ENCODE measurements at places on chromosomes 7 and 10.

DNA sequence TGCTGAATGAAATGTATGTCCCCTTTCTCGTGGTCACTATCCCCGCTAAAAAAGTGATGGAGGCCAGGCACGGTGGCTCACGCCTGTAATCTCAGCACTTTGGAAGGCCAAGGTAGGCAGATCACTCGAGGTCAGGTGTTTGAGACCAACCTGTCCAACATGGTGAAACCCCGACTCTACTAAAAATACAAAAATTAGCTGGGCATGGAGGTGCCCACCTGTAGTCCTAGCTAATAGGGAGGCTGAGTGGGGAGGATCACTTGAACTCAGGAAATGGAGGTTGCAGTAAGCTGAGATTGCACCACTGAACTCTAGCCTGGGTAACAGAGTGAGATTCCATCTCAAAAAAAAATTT, 91.4 kb upstream of the MKLN1 start:
- no peak for DNase-seq

DNA sequence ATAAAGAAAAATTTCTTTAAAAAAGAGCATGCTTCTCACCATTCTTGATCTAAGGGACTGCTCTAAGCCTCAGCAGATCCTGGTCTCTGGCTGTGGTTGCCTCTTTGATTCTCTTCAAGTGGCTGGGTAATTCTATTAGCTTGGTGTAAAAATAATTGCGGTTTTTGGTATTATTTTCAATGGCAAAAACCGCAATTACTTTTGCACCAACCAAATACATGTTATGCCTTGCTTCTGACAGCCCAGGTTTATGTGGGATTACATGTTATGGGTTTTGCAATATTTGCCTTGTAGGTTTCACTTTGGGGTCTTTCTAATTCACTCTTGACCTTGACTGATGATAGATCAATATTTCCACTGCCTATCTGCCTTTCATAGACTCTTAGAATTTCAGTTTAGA, 20.0 kb upstream of the CREB5 start:
- DNase-seq = no peak

DNA sequence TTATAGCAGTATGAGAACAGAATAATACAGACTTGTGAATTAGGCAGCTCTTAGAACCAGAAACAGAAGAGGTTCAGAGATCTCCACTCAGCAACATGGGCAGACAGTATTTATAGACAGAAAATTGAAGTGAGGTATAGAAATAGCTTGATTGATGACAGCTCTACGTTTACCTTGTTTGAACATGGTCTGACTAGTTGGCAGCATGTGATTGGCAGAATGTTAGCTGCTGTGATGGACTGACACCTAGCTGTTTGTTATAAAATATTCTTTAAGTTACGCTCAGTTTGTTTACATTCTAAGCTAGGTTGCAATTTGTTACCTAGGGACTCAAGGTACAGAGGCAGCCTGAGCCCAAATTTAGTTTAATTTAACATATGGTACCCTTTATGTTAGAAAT, 73.7 kb upstream of the TMEM229A start:
- no peak for DNase-seq

DNA sequence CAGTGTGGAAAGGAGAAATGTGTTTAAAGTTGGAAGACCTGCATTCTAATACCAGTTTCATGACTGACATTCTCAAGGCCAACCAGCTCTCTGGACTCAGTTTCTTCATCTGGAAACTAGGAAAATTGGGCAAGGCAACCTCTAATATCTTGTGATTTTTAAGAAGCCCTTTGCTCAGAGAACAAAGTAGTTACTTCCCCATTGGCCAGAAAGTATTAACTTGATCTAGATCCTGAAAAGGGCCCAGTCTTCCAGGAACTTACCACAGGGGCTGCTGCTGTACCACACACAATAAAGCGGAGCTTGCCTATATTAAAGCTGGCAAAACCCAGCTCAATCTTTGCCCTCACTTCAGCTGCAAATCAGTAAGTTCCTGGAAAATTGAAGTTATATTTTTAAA, 155.6 kb upstream of the ADO start:
- DNase-seq = no peak

GRCh38 chr7:50449501-50449880, 659 bp downstream of the FIGNL1 start:
- no peak for DNase-seq

DNA sequence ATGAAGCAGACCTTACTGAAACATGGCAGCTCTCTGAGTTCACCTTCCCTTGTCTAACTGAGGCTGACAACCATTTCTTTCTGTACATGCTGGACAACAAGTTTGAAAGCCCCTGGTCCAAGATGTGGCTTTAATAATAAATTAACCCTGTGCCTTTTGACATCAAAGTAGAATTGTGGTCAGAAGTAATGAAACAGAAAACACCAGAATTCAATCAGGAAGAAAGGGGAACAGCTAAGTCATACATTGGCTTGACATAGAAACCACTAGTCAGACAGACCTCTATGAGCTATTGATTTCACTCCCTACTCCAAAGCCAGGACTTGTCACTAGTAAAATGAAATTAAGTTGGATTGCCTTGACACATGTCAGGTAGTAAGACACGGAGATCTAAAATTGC, 175.2 kb upstream of the ASAH2 start:
- DNase-seq = no peak

DNA sequence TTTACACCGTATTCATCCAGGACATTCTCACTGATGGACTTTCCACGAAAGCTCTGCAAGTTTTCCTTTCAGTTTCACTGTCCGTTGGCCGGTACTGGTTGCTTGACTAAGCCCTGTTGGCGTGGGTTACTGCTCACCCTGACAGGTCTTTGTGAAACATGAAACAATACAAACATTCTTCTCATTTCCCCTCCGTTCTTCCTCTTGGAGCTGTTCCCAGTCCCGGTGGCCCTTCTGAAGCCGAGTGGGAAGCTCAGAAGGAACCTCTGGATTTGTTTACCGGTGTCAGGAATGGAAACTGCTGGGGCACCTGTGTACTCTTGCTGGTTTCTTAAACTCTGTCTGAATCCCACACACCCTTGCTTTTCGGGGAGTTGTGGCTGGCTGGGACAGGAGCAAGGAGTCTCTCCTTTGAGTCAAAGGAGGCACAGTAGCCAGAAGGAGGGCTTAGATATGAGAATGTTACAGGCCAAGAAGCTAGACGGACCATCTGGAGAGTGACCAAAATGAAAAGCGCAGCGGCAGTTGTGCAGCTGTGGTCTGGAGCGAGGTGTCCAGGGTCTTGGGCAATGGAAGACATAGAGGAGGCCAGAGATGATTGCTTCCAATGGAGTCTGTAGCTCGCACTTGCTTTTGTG, 45.7 kb downstream of the LYZL2 start:
- DNase-seq = no peak

DNA sequence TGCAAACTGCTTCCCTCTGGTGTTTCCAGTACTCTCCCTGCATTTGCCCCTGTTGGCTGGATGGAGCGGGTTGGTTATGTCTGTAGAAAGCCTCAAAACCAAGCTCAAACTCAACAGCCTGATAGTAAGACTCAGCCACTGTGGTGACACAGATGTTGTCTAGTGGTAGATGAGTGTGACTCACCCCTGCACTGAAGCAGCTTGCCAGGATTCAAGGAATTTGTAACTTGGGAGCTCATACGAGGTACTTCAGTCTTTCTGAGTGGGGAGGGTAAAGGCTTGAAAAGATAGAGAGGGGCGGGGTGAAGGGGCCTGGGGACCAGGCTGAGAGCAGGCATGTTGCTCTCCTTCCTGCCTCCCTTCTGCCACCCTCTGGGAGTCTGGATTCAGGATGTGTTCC, 22.9 kb upstream of the AQP1 start:
- DNase-seq = no peak

GRCh38 chr7:1640376-1641172, 29.5 kb upstream of the ELFN1 start:
- DNase-seq = no peak

Measured in NCI-H1436 treated with DMSO at 0.1 percent for 48 hours (cell line).